GM10248 (cell line): ENCODE measurements at places on chromosomes 13 and 19.

GRCh38 chr19:49455773-49456172 lies 2.7 kb downstream of the ALDH16A1 start:
- no peak for DNase-seq

DNA sequence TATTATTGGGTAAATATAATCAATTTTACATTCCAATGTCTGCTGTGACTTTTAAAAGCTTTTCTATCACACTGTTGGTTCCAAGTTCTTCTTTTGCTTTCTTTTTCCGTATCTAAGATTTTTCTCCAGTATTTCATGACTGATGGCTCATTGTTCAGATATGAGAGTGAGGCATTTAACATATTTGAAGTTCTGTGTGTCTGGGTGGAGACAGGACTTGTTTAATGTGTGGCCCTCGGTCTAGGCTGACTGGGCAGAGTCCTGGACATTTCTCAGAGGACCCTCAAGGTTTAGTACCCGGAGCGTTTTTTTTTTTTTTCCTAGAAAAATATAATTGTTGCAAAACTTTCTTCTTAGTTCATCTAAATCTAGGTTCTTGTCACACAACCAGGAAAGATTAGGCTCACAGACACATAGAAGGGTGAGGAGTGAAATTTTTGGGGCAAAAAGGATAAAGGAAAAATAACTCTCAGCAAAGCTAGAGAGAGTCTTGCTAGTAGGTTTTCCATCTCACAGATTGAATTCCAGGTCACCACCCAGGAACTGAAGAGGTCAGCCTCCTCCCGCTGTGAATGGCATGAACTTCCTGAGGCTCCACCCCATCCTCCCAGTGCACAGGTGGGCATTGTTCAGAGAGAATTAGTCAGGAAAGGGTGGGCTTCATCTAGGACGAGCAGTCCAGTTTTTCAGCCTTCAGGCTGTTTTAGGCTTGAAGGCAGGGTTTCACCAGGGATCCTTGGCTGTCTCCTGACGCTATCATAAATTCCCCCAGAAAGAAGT lies 1002.4 kb upstream of the PCDH9 start:
- no peak for DNase-seq

GRCh38 chr13:105069106-105069505 lies 1466.4 kb downstream of the EFNB2 start:
- DNase-seq: no peak

DNA sequence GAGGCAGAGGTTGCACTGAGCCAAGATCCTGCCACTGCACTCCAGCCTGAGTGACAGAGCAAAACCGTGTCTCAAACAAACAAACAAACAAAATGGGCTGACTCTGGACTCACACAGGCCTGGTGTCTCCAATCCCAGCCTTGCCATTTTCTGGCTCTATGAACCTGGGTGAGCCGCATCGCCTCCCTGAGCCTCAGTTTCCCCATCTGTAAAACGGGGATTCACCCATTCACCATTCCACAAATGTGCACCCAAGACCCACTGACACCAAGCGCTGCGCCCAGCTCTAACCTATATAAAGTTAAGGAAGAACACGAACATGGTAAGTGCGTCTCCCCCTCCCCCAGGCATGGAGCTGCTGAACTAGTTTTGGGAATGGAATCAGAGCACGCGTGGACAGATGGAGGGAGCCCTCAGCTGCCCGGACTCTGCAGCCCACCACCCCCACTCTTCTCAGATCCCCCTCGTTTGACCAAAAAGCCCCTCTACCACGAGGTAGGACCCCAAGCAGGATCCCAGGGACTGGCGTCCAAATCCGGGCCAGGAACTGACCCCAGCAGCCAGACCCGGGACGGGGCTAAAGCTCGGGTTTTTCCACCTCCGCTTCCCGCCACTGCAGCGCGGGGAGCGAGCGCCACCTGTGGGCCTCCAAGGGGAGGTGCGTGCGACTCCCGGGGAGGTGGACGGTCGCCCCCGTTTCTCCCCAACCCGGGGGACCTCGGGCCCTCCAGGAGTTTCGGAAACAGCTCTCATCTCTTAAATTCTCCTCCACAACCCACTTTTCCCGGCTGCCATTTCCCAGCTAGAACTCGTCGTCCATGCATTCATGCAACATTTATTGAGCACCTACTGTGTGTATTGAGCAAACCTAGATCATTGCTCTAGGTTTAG lies 33.0 kb upstream of the ADGRE5 start:
- peak; percentile 89 for DNase-seq

GRCh38 chr13:48776401-48776800 lies 122.7 kb downstream of the CYSLTR2 start:
- DNase-seq: no peak
